AG08396 (cell line): ENCODE measurements at places on chromosomes 3 and 15.

DNA sequence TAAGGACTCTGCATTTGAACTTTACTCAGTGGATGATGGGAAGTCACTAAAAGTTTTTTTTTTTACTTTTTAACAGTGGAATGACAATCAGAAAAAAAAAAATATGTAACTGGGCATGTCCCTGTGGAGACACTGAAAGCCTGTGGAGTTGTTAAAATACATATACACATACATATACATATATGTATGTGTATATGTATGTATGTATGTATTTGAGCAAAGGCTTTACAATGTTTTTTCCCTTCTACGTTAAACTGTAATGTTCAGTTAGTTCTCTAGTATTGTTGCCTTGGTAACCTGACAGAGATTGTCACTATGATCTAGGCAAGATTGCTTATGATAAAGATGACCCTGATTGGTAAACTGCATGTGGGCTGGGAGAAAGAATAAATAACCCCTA lies 30.3 kb downstream of the NSUN3 start:
- DNase-seq: no peak

- DNase-seq: no peak
These were observed 253.3 kb upstream of the LYSMD4 start for GRCh38 chr15:99986297-99987118.

DNA sequence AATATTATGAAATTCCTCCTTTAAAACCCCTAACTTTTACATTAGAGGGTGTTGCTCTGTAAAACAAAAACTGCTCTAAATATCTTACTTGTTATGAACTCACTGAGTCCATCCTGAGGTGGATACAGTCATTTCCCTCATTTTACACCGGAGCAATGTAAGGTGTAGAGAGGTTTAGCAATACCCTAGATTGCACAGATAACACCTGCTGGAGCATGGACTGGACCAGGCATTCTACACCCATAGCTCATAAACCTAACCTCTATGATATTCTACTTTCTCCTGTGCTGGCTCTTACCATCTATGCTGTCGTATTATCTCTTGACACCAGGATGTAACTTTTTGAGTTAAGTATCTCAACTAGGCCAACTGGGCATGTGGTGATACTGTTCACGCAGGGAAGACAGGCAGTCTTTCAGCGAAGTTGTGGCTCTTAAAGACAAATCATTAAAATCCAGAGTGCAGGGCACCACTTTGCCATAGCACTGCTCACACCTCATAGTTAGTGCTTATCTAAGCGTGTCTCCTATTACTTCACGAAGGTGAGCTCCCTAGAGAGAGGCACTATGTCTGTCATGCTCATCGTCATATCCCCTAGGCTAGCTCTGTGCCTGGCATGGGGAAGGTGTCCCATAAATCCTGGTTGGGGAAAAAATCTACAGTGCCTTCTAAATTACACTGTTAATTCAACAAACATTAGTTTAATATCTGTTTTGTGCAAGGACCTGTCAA lies 100.1 kb upstream of the SLC2A2 start:
- no peak for DNase-seq

DNA sequence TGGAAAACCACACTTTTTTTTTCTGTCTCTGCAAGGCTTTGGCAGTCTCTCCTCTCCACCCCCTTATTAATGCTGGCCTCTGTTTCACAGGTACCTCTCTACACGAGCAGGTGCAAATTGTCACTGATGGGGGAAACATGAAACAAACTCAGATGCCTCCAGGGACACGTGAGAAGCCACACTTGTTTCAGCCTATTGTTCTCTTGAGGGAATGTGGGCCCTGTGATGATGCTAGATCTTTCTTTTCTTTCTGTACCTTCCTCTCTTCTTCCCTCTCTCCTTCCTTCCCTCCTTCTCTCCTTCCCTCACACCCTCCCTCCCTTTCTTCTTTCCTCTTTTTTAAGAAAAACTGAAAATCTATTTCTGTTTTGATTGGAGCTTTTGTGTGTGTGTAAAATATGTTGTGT lies 5.7 kb upstream of the BLM start:
- DNase-seq: no peak

DNA sequence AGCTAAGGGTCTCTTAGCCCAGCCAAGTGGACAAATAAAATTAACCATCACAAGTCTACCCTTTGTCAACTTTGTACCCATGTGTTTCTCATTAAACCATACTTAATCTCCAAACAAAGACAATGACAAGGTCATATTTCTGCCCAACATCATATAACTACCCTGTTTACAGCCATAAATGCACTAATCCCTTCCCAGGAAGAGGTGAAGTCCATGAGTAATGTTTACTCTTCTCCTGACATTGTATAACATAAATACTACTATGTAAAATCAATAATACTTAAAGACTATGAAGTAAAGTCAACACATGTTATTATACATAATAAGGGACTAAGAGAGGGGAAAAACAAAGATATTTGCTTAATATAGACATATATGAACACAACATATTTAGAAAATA lies 38.5 kb upstream of the FAN1 start:
- no peak for DNase-seq

DNA sequence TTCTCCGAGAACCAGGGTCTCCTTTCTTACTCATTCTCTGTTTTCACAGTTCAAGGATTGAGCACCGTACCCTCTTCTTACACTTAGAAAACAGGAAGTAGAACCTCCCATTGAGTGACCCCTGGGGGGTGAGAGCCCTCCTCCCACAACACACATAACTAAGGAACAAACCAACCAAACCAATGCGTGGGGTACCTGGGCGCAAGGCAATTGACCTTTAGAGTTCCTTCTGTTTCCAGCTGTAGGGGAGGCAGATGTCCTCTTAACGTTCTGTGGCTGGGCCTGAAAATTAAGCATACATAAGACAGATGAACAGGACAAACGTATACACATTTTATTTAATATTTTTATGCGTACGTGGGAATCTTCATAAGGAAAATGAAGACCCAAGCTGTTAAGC lies 33.5 kb upstream of the TIMP4 start:
- no peak for DNase-seq

- no peak for DNase-seq
These were observed 1.8 kb downstream of the FETUB start for GRCh38 chr3:186642014-186642413.

DNA sequence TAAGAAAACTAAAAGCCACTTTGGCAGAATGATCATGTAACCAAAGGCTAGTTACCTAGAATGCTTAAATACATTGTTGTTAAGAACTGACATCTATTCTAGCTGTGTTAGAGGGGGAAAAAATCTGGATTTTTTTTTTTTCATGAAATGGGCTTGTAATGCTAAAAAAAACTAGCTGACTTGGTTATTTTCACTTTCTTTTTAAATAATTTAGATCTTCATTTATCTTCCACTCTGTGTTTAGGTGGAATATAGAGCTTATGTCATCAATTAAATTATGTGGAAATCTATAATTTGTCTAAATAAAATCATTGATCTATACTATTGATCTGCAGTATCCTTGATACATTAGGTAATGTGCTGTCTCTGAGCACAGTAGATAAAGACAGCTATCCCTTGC lies 217.4 kb downstream of the TCF12 start:
- no peak for DNase-seq

- no peak for DNase-seq
These were observed 489.0 kb downstream of the NTRK3 start for GRCh38 chr15:87767516-87767915.

DNA sequence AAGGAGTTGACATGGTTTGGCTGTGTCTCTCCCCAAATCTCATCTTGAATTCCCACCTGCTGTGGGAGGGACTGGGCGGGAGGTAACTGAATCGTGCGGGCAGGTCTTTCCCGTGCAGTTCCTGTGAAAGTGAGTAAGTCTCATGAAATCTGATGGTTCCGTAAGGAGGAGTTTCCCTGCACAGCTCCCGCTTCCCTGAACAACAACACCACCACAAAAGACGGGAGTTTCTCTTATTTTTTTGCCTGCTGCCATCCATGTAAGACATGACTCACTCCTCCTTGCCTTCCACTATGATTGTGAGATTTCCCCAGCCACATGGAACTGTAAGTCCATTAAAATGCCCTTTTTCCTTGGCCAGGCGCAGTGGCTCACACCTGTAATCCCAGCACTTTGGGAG lies 22.7 kb downstream of the XXYLT1 start:
- no peak for DNase-seq

DNA sequence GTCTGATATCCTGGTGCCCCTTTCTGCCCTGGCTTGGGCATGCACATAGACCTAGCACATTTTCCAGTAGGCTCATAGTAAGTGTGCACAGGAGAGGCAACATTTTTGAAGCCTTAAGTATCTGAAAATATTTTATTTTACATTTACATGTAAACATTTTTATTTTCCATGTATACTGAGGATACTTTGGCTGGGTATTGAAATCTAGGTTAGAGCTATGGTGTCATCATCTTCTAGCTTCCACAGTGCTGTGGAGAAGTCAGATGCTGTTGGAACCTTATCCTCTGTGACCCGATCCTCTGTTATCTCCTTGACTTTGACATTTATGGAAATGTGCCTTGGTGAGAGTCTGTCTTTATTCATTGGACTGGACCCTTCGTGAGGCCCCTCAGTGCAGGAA lies 74.1 kb downstream of the PLXNA1 start:
- DNase-seq: no peak

GRCh38 chr3:66428733-66429132 lies 72.1 kb downstream of the LRIG1 start:
- DNase-seq: peak; percentile 82

- DNase-seq: no peak
These were observed 9.6 kb downstream of the GALK2 start for GRCh38 chr15:49179433-49180190.

DNA sequence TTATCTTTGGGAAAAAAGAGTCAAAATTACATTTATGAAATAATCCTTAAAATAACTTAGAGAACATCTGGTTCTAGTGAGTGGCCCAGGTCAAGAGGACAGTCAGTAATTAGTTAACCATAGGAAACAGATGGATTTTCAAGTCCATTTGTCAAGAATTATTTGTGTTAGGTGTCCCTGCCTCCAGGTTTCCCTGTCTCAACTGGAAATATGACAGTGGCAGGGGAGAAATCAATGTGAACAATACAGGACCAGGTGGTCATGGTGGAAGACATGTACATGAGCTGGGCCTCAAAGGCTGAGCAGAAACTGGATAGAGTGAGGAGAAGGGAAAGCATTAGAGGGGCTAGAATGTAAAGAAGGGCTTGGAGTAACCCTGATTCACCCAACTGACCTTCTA lies 372.6 kb downstream of the VPS13C start:
- DNase-seq: no peak

DNA sequence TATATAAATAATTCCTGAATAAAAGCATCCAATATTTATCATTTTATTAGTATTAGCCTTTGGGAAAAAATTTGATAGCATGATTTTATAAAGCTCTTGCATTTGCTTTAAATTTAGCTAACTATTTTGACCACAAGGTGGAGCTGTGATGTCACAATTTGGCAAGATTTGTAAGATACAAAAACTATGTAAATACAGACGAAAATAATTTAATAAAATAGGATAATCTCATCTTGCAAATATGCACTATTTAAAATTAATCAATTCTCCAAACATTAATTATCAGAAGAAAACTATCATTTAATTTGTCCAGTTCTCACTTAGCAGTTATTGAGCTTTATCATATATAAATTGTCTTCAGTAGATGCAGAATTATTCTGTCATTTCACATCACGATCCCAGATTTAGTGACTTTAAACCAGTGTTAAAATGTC lies 95.4 kb downstream of the PLOD2 start:
- peak; percentile 3 for DNase-seq

DNA sequence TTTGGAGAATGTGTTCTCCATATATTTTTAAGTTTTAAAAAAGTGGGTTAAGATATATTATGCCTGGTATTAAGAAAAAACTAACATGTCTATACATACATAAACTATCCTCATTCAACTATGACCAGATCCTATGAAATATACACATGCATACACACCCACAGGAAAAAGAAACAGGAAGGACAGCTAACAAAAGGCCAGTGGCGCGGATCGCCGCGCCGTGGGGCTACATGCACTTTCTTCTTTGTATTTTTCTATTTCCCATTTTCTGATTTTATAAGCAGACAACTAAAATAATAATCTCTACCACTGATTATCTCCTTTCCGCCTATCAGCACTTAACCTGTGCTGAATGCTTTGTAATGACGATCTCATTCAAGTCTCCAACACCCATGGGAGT lies 160.1 kb downstream of the OR4M2 start:
- no peak for DNase-seq

DNA sequence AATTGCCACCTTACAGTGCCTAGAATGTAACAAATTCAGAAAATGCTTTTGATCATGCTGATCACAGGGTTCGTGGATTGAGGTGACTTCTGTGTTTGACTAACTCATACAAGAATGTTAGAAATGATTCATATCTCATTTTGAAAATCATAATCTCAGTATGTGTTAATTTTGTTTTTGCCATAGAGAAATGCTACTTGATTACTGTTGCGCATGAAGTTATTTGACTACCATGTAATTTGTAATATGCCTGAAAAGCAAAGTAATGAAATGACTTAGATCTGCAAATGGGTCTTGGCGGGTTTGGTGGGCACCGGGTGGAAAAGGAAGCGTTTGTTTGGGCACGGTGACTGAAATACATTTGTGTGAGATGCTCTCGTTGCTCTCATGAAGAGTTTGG lies 173.6 kb upstream of the BHLHE40 start:
- DNase-seq: no peak

- DNase-seq: no peak
These were observed 231.4 kb upstream of the UMPS start for GRCh38 chr3:124498891-124499290.

GRCh38 chr3:155890671-155891190 lies 20.3 kb downstream of the GMPS start:
- DNase-seq: peak; percentile 55

- no peak for DNase-seq
These were observed 298.2 kb upstream of the SLCO3A1 start for GRCh38 chr15:91555312-91555711.

DNA sequence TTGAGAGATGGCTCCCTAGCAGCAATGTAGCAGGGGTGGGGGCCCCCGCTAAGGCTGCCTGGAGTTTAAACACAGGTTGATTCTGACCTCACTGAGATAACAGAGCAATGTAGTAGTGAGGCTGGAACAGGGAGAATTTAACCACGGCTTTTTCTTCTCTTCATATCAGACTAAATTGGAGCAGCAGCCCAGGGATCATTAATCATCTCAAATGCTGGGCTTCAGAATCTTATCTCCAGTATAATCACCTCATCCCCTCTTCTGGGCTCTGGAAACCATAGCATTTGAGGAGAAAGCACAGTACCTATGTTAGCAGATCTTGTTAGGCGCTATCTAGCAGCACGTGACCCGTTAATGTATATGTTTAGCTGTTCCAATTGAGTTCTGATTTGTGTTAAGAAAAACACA lies 25.4 kb upstream of the DET1 start:
- no peak for DNase-seq

- DNase-seq: no peak
These were observed 54.7 kb downstream of the GJD2 start for GRCh38 chr15:34699968-34700640.

GRCh38 chr3:145981056-145981455 lies 179.9 kb downstream of the PLOD2 start:
- no peak for DNase-seq

DNA sequence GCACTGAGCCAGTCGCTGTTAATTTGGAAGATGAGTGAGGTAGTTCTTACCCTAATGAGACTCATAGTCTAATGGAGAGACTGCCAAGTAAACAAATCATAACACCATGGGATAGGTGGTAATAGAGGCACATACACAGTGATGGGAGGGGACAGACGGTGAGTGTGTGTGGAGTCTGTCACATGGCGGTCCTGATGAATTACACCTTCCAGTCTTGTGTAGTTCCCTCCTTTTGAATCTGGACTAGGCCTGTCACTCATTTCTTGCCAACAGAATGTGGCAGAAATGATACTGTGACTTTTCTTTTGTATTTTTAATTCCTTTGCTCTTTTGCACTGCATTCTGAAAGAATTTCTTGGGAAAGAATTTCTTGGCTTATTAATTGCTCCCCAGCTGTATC lies 78.1 kb downstream of the NR1D2 start:
- no peak for DNase-seq
